ENCODE measurements at places on chromosomes 7 and 10. TPM values are rescaled to one million over a fixed set of nuclear protein-coding genes. Genes with fewer than 3 reads are reported as not detected.

Gene DMBT1
- total RNA-seq, result not detected

Gene ZCWPW1
- 5.2 TPM for total RNA-seq

GRCh38 chr10:125148528-125148927, 11.8 kb downstream of the CTBP2 start:
- no peak for DNase-seq

Gene HOXA1
- 1.3 TPM for total RNA-seq

- DNase-seq, result no peak
Measured at GRCh38 chr10:102704915-102705314, 9.3 kb downstream of the ARL3 start.
